ENCODE measurements at places on chromosomes 7 and 10. TPM values are rescaled to one million over a fixed set of nuclear protein-coding genes. Genes with fewer than 3 reads are reported as not detected.
A peak's percentile ranks its signal among the peaks of the same experiment; 100 is the strongest.

DNA sequence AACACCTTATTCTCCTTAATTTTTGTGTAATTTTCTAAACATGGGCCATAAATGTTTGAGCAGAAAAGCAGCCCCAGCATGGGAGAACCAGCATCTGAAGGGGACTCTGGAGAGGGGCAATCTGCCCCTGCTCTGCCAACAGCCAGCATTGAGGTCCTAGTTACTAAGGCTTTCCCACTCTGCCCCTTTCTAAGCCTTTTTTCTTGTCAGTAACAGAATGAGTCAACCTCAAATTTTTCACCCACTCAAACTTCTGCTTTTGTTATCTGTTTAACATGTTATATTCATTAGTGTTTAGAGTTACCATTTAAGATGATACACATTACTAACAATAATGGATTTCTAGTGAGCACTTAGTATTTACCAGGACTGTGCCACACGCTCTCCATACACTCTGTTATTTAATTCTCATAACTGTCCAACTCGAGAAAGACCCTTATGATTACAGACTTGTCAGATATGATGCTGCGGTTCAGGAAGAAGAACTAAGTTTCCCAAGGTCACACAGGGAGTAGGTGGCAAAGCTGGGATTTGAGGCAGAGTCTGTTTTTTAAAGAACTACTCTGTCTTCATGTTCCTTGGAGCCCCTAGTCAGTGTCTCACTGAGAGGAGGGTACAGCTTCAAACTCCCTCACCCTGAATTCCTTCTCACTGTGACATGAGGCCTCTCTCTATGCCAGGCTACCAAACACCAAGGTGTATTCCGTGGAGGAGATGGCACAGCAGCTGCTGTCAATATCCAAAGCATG, 19.9 kb upstream of the GPAM start:
- no peak for DNase-seq

- DNase-seq: no peak
Observed at GRCh38 chr10:120415709-120416330, 41.2 kb upstream of the PLPP4 start.

GRCh38 chr10:96319754-96320474, 15.7 kb downstream of the DNTT start:
- DNase-seq: no peak

DNA sequence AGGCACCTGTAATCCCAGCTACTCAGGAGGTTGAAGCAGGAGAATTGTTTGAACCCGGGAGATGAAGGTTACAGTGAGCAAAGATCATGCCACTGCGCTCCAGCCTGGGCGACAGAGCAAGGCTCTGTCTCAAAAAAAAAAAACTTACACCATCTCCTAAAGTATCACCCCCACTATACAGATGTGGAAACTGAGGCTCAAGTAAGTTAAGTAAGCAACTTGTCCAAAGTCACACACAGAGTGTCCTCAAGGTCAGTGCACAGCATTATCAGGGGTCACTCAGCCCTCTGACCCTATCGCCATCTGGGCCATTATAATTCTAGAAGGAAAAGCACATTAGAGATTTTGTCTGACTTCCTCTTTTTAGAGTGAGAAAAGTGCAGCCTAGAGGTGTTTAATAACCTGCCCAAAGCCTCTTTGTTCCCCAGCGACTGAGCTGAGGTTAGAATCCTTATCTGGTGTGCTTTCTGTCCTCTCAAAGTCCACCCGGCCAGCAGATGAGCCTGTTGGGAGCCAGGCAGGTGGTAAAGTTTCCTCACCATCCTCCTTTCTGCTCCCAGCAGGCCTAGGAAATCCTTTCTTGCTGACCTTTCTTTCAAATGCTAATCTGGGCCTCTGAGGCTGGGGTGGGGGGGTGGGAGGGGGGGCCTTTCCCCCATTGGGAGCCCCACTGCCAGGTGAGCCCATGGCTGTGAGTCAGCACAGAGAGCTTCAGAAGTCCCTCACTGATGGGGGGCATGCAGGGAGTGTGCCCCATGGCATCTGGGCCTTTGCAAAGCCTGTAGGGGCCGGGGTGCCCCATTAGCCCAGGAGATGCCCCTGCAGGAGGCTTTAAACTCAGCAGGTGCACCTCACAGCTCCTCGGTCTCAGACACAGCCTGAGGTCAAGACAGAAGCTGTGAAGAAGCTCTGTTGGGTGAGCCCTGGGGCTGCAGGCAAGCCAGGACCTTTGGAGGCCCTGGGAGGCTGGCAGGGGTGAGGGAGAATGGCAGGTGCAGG, 12.0 kb upstream of the KCNMA1 start:
- DNase-seq: no peak

DNA sequence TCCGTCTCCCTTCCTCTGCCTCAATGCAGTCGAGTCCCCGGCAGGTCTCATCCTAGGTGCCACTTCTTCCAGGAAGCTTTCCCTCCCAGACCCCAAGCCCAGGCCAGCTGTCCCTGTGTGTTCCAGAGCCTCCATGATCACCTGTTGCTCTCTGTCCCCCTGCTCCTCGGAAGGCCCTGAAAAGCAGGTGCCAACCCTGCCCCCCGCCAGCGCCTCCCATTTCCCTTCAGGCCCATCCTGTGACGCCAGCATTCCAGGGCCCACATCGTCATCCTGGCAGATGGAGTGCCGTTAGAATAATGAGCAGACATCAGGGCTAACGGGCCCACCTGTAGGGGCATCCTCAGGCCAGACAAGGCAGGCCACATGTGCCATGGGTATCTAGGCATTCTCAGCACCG, 253.0 kb upstream of the PPP2R2D start:
- DNase-seq: no peak

GRCh38 chr7:27910326-27910725, 170.4 kb downstream of the TAX1BP1 start:
- no peak for DNase-seq

DNA sequence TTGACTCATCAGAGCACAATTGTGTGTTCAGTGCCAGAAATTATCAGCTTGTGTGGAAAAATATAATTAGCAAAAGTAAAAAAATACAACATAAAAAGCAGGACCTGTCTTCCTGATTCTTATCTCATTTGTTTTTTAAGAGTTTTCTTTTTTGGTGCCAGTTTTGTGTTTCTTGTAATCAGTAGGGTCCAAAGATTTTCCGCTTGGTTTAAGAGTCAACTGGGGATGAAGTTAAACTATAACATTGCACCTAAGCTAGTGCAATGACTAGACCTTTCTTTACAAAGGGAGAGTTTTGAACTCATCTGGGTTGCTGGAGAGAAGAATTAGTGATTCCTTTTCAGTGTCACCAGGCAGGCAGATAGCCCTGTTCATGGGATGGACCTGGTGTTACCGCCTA, 113.4 kb downstream of the PLPP4 start:
- DNase-seq: no peak

- DNase-seq: no peak
Observed at GRCh38 chr7:15571301-15571878, 9.6 kb upstream of the AGMO start.

- no peak for DNase-seq
Observed at GRCh38 chr10:49168171-49168540, 20.0 kb downstream of the TMEM273 start.

DNA sequence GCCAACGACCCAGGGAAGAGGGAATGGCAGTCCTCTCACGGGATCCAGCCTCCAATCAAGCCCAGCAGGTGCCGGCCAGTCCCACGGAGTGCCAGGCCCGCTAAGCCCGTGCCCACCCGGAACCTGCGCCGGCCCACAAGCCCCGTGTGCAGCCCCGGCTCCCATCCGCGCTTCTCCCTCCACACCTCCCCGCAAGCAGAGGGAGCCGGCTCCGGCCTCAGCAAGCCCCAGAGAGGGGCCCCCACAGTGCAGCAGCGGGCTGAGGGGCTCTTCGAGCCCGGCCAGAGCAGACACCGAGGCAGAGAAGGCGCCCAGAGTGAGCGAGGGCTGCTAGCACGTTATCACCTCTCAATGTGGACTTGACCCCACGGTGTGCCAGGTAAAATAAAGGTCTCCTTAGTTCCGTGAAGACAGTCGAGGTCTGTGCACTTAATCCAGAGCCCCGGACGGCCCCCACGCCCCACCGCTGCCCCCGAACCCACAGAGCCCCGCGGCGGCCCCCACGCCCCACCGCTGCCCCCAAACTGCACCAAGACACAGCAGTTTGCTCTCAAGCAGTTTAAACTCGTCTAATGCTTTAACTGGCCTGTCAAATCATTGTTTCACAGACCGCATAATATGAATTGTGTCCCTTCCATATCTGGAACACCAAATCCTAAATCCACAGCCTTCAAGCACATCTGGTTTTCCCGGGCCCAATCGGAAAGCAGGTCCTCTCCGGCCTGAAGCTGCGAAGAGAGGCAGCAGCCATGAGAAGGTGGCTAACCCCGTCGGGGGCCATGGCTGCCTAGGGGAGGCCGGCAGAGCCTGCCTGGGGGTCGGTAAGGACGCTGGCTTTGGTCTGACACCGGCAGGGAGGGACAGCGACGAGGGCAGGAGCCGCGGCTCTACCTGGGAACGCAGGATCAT, 307.8 kb downstream of the PTPRN2 start:
- no peak for DNase-seq

DNA sequence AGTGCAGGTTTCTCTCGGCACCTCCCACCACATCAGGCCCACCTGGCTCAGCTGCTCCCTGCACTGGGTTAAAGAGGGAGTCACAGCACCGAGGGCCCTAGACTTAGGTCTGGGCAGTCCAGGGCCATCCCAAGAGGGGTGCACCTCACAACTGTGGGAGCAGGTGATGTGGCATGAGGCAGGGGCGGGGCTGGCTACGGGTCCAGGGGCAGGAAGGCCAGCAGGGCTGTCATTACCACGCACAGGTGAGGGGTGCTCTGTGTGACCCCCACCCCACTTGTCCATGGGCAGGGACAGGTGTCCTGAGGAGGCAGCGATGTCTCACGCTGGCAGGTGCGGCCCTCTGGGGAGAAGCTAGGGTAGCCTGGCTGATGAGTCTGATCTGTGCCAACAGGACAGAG, 40.5 kb upstream of the DPYSL4 start:
- peak; percentile 15 for DNase-seq

GRCh38 chr7:50121286-50121685, 28.2 kb upstream of the ZPBP start:
- DNase-seq: no peak

- no peak for DNase-seq
Observed at GRCh38 chr10:91683975-91684374, 51.1 kb upstream of the PPP1R3C start.

GRCh38 chr10:105647354-105647753, 1006.3 kb downstream of the SORCS3 start:
- no peak for DNase-seq

DNA sequence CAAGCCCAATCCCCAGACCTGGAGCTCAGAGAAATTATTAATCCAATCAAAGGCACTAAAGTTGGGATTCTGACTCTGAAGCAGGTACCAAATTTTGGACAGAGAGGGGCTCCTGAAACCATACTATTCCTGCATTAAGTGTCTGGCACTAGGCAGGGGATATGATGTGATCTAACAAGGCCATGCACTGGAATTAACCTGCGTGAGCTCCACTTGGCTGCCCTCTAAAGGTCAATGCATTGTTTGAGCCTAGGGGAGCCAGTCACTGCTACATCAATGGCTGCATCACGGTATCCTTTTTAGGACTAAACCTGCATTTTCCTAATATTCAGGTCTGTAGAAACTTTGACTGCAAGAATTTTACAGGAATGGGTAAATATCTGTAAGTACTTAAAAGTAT, 42.1 kb downstream of the ST8SIA6 start:
- DNase-seq: no peak

- DNase-seq: no peak
Observed at GRCh38 chr10:110774069-110775019, 97.4 kb upstream of the PDCD4 start.

DNA sequence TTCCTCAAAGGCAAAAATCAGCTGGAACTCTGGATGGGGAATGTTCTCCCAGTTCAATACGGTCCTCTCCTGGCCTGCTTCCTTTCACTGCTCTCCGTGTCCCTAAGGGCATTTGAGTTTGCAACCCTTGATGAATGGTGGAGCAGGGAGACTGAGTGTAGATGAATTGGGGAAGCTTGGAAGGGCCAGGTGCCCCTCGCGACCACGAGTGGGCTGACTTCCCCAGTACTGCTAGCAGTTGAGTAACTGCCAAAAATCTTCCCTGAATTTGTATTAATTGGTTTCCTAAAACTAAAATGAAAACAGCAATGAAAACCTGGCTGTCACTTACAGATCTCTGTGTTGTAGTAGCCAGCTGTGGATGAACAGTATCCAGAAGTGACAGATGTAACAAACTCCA, 13.6 kb downstream of the IRF5 start:
- no peak for DNase-seq

DNA sequence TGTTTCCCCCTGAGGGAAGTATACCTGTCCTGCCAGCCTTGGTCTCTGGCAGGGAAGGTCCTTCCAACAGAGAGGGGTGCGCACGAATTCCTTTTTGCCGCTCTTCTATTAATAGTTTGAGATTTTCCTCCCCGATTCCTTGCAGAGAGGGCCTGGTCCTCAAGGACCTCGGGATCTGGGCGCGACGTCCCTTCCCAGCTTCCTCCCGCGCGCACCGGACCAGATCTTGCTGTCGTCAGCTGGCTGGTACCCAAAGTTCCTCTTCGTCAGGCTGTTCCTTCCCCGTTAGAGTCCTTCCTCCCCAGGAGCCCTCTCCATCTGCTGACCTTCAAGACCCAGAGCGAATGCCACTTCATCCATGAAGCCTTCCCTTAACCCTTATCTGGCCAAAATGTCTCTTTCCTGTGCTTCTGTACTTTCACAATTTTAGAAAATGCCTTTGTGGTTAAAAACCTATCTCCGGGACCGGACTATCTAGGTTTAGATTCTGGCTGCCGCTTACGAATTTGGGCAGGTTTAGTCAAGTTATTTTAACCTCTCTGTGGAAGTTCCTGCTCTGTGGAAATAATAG, 851 bp upstream of the GOT1 start:
- peak; percentile 82 for DNase-seq

- DNase-seq: no peak
Observed at GRCh38 chr7:18806177-18806576, 310.6 kb downstream of the HDAC9 start.

Gene SORCS1
- total RNA-seq: 1.7 TPM

Gene MBLAC1
- 2.6 TPM for total RNA-seq

Gene IQUB
- total RNA-seq: 0.30 TPM

Gene CTAGE6
- 0.11 TPM for total RNA-seq

Gene ATP6V0A4
- total RNA-seq: not detected

Gene NFKB2
- total RNA-seq: 13.3 TPM

Gene SLC29A4
- total RNA-seq: 3.9 TPM

Gene RAPGEF5
- 11.1 TPM for total RNA-seq

Gene SPDYE5
- not detected for total RNA-seq

Gene DGKB
- total RNA-seq: 0.30 TPM

Gene MMD2
- total RNA-seq: not detected

Gene GOLGA7B
- total RNA-seq: 0.11 TPM

Gene SEMA3A
- 2.2 TPM for total RNA-seq

Gene FAM180A
- 5.9 TPM for total RNA-seq

Gene TMEM120A
- 90.7 TPM for total RNA-seq

Gene DOCK4
- 14.9 TPM for total RNA-seq

Gene TMEM72
- total RNA-seq: not detected

Gene TFR2
- 0.13 TPM for total RNA-seq
